ENCODE measurements at places on chromosomes 6 and 20.

GRCh38 chr6:100998111-100998510 lies 117.0 kb upstream of the ASCC3 start:
- no peak for DNase-seq

DNA sequence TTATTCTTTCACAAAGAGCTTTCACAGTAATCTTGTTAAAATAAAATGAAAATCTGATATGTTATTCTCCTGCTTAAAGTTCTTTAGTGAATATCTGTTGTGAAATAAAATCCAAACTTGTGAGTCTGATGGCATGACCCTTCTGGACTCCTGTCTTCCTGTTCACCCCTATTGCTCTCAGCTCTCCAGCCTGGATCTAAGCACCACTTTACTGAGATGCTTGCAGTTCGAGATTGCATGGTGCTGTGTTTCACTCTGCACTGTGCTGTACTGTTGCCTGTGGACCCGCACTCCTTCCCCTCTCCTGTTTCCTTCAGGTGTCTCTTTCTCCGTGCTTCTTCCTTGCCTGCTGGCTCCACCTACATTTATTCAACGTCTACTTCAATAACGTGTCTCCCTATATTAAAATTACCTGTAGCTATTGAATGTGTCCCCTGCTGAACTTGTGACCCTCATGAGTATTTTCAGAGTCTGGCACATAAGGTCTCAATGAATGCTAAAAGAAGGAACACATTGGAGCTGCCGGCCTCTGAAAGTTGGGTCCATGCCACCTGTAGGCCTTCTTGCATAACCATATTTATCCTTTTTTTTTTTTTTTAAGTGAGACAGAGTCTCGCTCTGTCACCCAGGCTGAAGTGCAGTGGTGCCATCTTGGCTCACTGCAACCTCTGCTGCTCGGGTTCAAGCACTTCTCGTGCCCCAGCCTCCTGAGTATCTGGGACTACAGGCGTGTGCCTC lies 100.1 kb downstream of the ARID1B start:
- no peak for DNase-seq

GRCh38 chr6:64732888-64733287 lies 974.1 kb downstream of the EYS start:
- no peak for DNase-seq

GRCh38 chr6:129863664-129864063 lies 2.5 kb upstream of the TMEM244 start:
- no peak for DNase-seq

GRCh38 chr6:85680388-85680787 lies 37.7 kb upstream of the SYNCRIP start:
- no peak for DNase-seq

- DNase-seq, result no peak
These were observed 129.9 kb upstream of the GRIK2 start for GRCh38 chr6:101263596-101263995.

DNA sequence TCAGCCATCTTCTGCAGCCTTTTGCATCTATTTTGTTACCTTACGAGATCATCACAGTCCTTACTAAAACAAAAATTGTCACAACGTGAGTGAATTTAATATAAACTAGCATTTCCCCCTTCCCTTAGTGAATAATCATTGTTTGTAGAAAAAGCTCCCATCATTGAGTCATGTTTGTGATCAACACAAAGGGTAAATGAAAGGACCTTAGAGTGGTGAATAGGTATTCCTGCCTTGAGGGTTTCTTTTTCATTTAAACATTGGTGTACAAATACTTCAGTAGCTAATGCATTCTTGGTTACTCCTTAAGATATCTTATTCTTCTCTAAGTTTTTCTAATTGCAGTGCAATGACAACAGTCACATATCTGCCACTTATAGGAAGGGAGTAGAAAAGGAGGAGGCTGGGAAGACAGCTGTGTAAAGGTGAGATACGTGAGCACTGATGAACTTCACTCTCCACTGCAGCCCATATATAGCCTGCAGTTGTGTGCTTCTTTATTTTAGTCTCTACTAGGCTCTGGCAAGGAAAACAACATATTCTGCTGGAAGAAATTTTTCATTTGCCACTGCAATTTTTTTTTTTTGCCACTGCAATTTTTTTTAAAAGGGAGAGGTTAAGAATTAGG lies 27.8 kb downstream of the ADGRG6 start:
- no peak for DNase-seq

- DNase-seq, result peak; percentile 13
These were observed 31.3 kb upstream of the ZSCAN23 start for GRCh38 chr6:28474441-28475219.

DNA sequence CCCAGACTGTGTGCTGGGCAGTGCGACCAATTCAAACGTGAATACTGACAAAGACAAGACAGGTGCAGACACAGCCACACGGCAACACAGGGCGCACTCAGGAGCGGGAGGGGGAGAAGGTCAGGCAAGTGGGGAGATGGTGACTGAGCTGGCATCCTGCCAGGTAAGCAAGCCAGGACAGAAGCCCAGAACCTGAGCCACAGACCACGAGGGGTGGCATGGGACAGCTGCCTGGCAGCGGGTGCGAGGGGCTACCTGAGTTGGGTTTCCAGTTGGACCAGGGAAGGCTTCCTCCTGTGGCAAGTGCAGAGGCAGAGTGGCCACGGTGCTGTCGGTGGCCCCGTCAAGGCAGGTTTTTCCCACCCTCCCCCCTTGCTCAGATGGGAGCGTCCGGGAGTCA lies 215.2 kb upstream of the ARID1B start:
- no peak for DNase-seq

DNA sequence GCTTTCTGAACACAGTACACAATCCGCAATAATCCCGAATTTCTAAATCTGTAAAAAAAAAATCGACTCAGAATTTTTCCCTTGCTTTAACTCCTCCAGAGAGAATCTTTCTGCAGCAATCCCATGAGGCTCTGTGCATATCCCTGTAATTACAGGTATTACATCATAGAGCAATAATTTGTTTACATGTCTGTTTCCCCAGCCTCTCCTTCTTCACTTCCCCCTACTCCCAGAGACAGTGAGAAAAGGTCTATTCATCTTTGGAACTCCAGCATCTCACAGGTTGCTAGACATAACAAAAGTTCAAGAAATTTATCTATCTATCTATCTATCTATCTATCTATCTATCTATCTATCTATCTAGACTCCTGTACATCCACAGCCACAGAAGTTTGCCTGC lies 26.0 kb downstream of the KLHL31 start:
- no peak for DNase-seq

- DNase-seq, result peak; percentile 84
These were observed at the start of gene ULBP2 for GRCh38 chr6:149941583-149942460. TSS of gene ULBP2 (plus strand) at chr6:149942014. CDS start at chr6:149942073, 59 bp downstream.

GRCh38 chr20:25042531-25043498 lies 15.1 kb downstream of the ACSS1 start:
- peak; percentile 85 for DNase-seq

- no peak for DNase-seq
These were observed 223.9 kb upstream of the TAB2 start for GRCh38 chr6:149093643-149094042.

DNA sequence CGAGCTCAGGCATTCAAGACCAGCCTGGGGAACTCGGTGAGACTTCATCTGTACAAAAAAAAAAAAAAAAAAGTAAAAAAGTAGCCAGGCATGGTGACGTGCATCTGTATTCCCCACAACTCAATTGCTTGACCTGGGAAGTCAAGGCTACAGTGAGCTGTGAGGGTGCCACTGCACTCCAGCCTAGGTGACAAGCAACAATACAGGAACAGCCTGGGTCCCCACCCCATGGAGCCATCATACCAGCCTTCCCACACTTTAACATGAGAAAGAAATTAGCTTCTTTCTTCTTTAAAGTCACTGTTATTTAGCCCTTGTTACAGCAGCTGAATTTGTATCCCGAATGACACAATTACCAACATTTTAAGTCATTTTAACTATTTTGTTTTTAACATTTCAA lies 56.1 kb downstream of the SCML4 start:
- DNase-seq, result no peak

GRCh38 chr6:95431637-95432228 lies 145.6 kb upstream of the MANEA start:
- DNase-seq, result peak; percentile 37

GRCh38 chr6:70107852-70108629 lies 194.8 kb downstream of the COL9A1 start:
- DNase-seq, result peak; percentile 23

GRCh38 chr6:6968731-6969552 lies 138.8 kb upstream of the RREB1 start:
- DNase-seq, result no peak

DNA sequence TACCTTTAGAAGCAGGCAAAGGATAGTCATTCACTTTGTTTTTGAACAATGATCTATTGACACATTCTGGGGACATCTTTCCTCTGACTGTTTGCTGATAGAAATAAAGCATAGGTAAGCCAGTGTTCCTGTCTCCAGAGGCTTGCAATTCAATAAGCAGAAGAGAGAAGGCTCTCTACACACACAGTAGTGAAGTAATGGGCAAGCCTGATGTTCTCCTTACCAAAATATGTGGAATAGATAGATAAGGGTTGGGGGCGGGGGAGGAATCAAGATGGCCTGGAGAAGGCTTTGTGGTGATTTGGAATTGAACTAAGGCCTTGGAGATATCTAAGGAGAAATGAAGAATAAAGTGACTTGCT lies 27.3 kb downstream of the PAQR8 start:
- DNase-seq, result no peak

DNA sequence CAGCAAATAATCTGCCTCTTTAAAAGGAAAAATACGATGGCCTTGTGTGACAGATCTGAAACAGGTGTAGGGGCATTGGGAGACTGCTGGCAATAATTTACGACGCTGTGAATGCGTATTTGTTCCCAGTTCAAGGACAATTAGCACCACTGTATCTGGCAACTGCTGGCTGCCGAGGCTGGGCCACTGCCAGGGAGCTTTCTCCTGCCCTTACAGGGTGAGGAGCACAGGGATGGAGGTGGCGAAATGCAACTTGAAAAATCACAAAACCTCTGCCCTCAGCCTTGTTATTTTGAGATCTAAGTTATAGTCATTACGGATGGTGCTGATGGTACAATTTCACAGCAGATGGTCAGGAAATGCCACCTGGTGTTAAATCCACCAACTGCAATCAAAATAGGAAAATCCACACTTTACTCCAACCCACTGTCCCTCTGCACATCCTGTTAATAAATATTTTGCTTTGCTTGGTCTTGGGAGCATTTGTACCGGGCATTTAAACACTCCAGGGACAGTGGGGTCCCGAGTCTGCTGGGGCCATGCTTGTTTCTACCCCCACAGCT lies 6.4 kb downstream of the MYLK4 start:
- DNase-seq, result no peak

DNA sequence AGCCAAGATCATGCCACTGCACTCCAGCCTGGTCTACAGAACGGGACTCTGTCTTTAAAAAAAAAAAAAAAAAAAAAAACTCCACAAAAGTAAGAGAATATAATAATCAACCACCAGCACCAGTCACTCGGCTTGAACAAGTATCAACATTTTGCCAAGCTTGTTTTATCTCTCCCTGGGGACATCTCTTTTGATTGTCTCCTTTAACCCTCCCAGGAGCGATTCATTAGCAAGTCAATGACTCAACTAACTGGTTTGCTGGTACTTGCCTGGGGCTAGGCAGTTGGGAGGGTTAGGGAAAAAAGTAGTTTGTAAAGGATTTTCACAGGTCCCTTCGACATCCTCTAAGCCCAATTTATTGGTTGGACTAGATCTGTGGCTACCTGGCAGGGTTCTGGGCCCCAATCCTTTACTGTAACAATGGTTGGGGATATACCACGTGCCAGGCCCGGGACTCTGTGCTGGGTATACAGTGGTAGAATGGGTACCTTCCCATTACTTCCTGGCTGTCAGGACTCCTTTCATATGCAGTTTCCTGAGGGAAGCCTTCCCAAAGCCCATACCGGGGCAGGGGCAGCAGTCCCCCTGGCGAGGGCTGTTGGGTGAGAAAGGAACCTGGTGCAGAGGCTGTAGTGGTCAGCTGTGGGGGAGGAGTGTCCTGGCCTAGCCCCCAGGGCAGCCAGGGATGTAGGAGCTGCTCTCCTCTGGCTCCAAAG lies 12.2 kb downstream of the TGIF2 start:
- DNase-seq, result no peak

GRCh38 chr6:17159240-17159639 lies 57.4 kb downstream of the STMND1 start:
- no peak for DNase-seq

GRCh38 chr6:105189026-105189820 lies 9.4 kb upstream of the POPDC3 start:
- DNase-seq, result no peak

- DNase-seq, result peak; percentile 1
These were observed 5.1 kb upstream of the CALHM6 start for GRCh38 chr6:116456106-116456505.

- no peak for DNase-seq
These were observed 150.6 kb downstream of the HIVEP2 start for GRCh38 chr6:142794424-142794823.

DNA sequence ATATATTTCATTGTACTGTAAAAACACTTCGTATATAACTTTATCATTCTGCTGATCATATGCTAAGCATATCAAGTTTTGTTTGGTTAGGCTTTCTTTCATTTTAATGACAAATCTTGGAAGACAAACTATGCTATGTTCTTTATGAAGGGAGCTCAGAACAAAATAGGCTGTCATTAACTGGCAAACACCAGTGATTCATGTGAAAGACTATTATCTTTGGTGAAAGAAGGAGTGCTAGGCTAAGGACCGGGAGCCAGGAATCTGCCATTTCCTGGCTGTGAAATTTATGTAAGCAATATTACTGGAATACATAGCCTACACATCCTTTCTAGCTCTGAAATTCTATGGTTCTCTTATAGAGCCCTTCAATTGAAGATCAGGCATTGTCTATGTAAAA lies 136.2 kb upstream of the CCN2 start:
- no peak for DNase-seq

- peak; percentile 70 for DNase-seq
These were observed 32.5 kb downstream of the GNAS start for GRCh38 chr20:58884966-58885365.

- DNase-seq, result no peak
These were observed 93.9 kb downstream of the JAG1 start for GRCh38 chr20:10579942-10580341.

- DNase-seq, result no peak
These were observed 121.2 kb downstream of the BCKDHB start for GRCh38 chr6:80227545-80228105.

DNA sequence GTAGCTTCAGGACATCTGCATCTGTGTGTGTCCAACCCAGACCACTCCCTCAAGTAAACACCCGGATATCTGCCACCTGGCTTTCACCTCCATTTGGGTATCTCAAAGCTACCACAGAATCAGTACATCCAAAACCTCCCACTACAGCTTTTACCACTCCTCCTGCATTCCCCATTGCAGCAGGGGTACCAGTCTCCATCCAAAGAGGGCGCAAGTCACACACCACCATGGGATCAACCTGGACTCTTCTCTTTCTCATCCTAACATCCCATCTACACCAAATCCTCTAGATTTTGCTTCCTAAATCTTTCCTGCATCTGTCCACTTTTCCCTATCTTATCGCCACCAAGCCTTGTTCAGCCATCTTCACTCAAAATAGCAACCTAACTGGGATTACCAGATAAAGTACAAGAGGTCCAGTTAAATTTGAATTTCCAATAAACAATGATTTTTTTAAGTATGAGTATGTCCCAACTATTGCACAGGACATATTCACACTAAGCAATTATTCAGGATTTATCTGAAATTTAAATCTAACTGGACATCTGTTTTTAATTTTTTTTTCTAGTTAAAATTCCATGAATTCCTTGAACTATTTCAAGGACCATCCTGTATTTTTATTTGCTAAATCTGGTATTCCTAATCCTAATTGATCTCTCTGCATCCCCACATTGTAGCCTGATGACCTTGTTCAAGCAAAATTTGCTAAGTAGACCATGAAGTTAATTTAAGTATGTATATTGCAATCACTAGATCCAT lies 164.3 kb upstream of the MLN start:
- DNase-seq, result no peak
